ENCODE measurements at places on chromosomes 2 and 18.
A peak's percentile ranks its signal among the peaks of the same experiment; 100 is the strongest.

DNA sequence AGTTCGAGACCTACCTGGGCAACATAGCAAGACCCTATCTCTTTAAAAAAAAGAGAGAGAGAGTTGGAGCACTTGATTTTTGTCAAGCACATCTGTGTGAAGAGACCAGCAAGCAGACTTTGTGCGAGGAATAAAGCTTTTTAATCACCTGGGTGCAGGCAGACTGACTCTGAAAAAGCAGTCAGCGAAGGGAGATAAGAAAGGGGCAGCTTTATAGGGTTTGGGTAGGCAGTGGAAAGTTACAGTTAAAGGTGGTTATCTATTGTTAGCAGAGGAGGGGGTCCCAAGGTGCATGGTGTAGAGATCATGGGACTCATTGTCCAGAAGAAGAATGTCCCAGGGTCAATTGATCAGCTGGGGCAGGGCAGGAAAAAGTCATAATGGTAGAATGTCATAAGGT lies 34.4 kb downstream of the NCL start:
- no peak for DNase-seq

- no peak for DNase-seq
Observed at GRCh38 chr2:212766921-212767320, 228.3 kb upstream of the ERBB4 start.

DNA sequence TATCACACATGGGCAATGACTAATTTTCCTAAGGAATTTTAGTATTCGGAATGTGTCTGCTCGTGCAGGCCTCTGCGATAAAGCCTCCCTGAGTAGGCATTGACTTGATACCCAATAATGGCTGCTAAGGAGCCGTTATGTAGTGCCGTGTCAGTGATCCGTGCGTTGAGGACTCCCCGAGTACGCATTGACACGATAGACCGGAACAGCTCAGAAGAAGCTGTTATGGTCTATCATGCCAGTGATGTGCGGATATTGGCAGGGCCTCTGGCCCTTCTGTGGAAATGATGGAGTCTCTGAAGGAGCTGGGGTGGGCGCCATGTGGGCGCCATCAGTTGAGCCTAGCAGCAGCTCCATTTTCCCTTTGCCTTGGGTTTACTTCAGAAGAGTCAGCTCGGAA lies 29.1 kb downstream of the ZEB2 start:
- DNase-seq = no peak

DNA sequence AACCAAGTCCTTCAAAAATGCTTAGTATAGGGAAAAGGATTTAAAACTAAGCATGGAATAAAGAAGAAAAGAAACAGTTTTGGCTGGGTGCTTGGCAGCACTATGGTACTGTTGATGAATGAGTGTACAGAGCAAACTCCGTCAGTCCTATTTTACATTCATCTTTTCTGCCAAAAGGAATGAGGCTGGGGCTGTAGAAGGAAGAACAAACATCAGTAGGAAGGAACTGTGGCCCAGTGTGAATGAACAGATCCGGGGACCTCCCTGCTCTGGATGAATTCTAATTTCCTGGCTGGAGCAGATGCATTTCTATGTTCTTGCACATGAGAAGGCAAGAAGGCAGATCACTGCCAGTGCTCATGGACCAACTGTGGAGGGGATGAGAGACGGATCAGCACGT lies 474.0 kb upstream of the MEIS1 start:
- DNase-seq = no peak

GRCh38 chr2:240919161-240919781 lies 13.1 kb downstream of the CROCC2 start:
- DNase-seq = no peak

- peak; percentile 59 for DNase-seq
Observed at GRCh38 chr2:10382354-10383061, 65.6 kb downstream of the ODC1 start.

GRCh38 chr2:15920696-15921095 lies 19.7 kb upstream of the MYCN start:
- no peak for DNase-seq

DNA sequence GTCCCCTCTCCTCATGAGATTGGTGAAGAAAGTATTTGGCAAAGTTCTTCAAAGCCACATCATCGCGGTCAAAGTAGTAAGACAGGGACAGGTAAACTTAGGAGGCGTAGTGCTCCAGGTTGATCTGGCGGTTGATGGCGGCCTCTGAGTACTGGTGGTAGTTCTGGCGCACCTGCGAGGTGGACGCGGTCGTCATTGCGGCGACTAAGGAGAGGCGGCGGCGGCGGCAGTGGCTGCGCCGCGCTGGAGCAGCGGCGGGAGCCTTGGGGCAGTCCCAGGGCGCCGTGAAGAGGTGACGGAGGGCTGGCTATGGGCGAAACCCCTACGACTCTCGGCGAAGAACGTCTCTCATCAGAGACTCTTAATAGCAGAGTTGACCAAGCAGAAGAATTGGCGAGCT lies 107.2 kb upstream of the UBE2E3 start:
- no peak for DNase-seq

GRCh38 chr18:55473058-55473457 lies 114.9 kb downstream of the TCF4 start:
- no peak for DNase-seq

GRCh38 chr2:17781482-17781881 lies 27.5 kb downstream of the GEN1 start:
- DNase-seq = no peak

DNA sequence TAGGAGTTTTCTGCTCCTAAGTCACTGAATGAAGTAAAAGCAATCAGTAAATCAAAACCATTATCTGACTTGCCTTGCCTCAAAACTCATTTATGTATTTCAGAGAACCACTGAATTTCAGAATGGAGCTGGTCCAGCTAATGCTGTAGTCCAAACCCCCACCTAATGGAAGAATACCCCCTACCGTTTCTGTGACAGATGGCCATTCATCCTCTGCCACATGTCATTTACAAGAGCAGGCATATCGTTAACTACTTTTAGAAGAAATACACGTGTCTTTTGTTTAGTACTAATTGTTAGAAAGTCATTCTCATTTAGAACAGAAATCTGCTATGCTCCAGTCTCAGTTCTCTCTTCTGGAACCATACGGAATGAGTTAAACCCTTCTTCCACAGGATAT lies 12.8 kb upstream of the GALNT5 start:
- no peak for DNase-seq

- DNase-seq = no peak
Observed at GRCh38 chr2:231207734-231208133, 9.3 kb downstream of the ARMC9 start.

DNA sequence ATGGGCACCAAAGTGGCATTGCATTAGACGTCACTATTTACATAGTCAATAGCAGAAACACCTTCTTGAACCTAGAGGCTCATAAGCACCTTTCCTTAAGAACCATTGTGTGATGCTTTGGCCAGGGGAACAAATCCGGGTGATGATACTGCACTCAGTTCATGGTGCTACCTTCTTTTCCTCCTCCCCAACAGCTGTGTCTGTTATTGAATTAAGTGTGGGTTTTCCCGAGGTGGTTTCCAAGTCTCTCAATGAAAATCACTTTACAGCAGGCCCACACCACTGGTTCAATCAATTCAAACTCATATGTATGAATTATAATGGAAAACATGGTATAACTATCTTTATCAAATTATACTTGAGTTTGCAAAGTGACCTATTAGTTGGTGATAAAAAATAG lies 9.3 kb upstream of the EFEMP1 start:
- no peak for DNase-seq

DNA sequence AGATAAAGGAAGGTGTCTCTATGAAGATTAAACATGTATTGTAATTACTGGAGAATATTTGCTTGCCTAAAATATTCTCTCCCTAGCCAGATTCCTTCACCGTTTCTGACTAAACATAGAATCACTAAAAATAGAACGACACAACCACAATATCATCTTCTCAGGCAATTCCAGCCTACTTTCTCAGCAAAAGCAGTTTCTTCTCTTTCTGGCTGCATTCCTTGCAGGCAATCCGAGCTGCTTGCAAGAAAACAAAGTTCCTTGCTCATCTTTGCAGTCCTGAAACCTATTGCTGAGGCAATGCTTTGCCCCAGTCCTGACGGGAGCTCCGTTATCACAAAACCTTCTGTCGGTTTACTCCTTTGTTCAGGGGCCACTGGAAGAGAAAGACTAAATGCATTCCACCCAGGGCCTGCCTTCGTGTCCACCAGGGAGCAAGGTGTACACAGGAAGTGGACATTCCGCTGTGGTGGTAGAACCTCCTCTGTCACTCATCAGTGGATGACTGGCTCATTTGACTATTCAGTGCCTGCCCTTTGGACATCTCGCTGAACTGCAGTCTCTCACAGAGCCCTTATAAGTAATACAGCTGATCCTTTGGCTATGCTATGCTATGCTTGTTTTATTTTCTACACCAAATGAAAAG lies 239.2 kb upstream of the DOK6 start:
- DNase-seq = no peak

DNA sequence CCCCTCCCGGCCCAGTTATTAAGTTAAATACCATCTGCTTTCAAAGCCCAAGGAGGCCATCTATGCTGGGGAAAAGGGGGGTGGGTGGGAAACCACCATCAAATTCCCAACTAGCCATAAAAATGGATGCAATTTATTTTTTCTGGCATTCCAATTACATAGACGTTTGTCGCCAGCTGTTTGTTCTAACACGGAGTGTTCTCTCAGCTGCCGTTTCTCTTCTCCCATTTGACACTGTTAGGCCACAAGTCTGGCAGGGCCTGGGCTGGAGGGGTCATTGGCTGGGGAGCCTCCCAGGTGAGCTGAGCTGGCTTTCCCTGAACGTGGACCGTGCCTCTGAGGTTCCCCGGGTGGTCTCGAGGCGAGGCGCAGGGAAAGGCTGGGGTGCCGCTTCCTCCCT lies 16.6 kb downstream of the ATOH8 start:
- no peak for DNase-seq

DNA sequence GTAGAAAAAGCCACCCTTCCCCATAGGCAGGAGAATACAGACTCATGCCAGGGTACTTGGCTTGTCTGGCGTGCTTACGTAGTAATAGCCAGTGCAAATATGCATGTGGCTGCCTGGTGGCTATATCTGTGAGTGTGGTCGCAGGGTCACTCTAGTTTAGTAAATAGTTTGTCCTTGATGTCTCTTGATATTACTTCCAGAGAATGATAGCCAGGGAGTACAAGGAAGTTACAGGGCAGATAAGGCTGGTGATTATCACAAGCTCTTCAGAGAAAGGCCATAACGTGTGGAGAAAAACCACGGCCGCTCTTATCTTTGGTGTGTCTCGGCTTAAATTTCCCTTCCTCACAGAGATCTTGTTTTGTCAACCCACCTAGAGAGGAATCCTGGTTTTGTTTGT lies 54.3 kb upstream of the SLC39A10 start:
- DNase-seq = no peak

- no peak for DNase-seq
Observed at GRCh38 chr2:84493514-84493913, 22.8 kb upstream of the DNAH6 start.

DNA sequence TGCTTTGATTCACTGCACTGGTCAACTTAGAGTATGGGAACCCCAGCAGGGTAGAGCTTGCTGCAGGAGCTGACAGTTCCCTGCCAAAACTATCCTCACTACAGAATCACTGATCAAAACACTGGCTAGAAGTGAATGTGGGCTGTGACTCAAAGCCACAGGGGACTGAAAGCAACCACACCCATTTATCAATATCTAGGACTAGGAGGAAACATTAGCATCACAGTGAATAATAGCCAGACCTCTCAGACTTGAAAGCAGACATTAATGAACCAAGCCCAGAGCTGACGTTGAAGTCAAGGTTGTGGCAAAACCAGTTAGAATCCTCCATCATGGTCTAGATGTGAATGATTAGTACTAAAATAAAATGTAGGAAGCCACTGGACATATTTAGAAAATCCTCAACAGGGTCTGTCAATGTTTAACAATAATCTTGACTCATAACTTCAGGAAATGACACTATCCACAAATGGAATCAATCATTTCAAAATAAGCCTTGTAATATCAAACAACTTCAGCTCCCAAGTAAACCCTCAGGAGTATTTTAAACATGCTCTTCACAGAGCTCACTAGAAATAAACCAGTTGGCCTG lies 131.4 kb downstream of the CDH20 start:
- no peak for DNase-seq

DNA sequence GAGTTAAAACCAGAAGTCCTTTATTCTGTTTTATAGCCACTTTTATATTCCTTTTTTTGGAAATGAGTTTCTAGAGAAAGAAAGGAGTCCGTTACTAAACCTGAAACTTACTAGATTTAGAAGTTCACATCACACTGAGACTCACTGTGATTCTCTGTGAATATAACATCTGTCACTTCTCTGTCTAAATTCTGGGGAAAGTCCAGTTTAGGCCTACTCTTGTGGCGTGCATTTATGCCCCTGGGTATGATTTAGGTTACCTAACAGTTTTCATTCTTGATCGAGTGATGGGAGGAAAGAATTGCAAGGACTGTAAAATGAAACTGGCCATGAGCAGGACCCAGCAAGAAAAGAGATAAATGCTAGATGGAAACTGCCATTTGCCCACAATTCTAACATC lies 449.6 kb downstream of the SPAG16 start:
- DNase-seq = no peak

GRCh38 chr2:7835151-7835550 lies 846.7 kb upstream of the ID2 start:
- no peak for DNase-seq

DNA sequence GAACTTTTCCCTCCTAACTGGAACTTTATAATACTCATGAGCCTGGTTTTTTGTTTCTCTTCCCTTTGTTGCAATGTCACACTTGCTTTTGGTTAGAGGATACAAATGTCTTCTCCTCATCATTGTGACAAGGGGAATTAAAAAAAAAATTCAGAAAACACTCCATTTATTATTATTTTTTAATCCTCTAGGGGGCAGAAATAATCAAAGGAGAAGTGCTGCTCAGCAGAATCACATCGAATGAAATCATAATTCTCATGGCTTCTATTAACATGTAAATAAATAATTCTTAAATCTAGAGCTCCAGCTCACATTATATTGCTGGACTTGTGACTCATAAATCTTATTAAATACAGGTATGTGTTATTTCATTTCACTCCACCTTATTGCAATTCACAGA lies 273.8 kb downstream of the TRIB2 start:
- DNase-seq = peak; percentile 22

DNA sequence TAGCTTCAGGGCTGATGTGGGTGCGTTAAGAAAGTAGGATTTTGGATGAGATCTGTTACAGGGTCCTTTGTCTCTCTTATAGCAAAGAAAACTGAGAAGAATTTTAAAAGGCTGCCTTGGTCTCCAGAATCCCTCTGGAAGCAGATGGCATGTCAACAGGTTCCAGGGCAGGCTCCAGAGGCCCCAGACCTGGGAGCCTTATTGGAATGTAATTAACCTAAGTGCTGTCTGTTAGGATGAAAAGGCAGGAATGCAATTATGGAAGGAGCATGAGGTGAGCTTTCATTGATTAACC lies 97.2 kb upstream of the PKDCC start:
- DNase-seq = no peak

DNA sequence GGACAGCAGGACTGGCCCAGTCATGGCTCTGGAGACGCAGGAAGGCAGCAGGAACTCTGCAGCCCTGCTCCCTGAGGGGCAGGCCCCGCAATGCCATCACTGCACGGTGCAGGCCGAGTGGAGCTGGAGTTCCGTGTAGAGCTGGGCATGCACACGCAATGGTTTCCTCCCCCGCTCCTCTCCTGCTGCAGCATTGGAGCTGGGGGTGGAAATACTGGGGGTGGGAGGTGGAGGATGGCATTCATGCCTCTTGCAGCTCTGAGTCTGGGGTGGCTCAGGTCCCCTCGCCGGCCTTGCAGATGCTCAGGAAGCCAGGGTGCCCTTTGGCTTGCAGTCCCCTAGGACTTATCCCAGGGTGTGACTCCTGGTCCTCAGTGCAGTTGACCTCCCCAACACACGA lies 78.3 kb upstream of the ASB18 start:
- DNase-seq = no peak

Data from suppressor macrophage treated with lipopolysaccharide for 1 hour (primary cell).